ENCODE measurements at places on chromosomes 2 and 18.

GRCh38 chr18:48194591-48195181 lies 214.5 kb downstream of the ZBTB7C start:
- ATAC-seq: peak; percentile 45

DNA sequence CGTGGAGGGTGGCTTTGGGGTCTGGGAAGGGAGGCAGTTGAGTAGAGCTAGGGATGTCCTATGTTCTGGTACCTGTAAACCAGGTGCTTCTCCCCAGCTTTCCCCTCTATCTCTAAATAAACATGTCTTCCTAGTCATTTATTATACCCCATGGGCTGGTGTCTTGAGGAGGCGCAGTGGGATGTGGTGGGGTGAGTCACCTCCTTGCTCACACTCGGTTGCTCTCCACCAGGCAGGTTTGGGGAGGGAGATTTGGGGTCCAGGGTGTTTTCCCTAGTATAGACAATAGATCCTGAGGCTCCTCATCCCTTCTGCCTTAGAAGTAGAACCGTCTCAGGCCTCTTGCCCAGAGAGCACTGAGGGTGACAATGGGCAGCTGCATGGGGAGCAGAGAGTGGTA lies 5.1 kb downstream of the PSD4 start:
- no peak for ATAC-seq

DNA sequence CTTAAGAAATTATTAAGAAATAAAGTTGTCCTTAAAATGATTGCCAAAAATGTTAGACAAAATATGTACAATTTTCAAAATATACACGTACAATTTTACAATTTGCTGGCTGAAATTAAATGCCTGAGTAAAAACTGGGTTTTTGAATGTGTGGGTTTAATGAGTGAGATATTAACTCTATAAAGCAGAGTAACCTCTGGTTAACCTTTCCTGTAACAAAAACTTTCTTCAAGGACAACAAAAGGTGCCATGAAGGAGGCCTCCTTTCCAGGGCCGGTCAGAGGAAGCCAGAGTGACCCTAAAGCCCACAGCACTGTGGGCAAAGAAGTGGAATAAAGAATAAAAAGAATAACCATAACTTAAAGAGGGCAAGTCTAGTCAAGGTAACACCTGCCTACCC lies 16.5 kb upstream of the MAL start:
- no peak for ATAC-seq

DNA sequence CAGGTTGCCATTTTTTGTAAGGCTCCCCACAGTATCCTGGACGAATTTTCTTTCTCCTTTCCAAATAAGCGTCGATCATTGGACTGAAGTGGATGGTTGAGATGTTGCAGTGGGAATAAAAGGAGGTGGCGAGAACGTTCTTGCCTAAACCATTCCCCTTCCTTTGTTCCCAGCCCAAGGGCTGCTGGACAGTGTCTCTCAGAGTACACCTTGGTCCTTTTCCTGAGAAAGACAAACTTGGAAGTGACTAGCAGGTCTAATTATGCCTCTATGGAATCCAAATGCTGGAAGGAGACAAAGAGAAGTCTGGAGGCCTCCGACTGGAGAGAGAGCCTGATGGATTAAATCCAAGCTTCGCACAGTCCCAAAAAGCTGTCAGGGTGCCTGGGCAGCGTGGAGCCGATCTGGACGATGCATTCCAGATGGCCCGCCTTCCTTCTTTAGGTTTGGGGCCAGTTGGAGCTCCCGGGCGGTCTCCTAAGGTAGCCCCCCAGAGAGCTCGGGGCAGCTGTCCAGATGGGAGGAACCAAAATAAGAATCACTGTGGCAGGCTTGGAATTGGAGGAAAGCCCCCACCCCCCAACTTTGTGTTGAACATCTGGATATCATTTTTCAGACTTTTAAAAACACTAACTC lies 186.8 kb downstream of the TMEM247 start:
- no peak for ATAC-seq

DNA sequence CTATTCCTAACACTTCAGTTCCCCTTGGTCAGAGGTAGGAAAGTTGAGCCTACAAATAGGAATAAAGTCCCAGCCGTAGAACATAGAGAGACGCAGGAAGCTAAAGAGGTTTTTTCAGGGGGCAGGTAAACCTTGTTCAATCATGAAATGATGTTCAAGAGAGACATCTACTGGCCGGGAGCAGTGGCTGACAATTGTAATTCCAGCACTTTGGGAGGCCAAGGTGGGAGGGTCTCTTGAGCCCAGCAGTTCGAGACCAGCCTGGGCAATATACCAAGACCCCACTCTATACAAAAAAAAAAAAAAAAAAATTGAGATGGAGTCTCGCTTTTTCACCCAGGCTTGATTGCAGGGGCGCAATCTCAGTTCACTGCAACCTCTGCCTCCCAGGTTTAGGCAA lies 66.7 kb upstream of the DNAJC10 start:
- ATAC-seq: peak; percentile 72

- no peak for ATAC-seq
Measured at GRCh38 chr2:144630459-144631215, 110.7 kb upstream of the ZEB2 start.

- no peak for ATAC-seq
Measured at GRCh38 chr18:34631093-34631966, 78.8 kb upstream of the DTNA start.

- no peak for ATAC-seq
Measured at GRCh38 chr2:10109311-10109710, 13.2 kb upstream of the RRM2 start.

GRCh38 chr2:215784371-215784783 lies 229.0 kb downstream of the MREG start:
- no peak for ATAC-seq

DNA sequence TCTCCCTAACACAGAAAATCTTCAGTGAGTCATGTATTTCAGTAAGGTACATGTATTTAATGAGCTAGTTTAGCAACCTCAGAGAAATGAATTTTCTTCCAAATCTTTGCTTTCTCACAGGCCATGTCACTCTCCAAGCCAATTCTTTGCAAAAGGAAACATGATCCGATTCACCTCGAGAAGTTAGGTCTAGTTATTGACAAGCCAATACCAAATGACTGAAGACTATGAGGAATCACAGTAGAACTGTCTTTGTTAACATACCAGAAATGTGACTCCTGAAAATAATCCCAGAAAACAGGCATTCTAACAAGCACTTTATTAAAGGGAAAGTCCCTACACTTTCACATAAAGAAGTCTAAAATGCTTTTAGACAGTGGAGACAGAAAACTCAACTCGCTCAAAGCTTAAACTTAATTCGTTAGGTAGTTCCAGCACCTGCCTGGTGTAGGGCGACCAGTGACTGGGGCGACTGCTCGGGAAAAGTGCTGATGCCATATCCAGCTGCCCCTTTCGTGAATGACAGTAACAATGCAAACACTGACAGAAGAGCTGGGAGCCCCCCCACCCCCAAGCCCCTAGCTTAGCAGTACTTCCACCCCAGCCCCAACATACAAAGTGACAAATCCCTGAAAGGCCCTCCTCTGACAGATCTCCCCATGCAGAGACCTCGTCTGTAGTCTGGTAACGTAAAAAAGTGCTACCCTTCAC lies 1.8 kb downstream of the MEMO1 start:
- ATAC-seq: peak; percentile 1

- ATAC-seq: no peak
Measured at GRCh38 chr2:28395334-28396061, 2.8 kb downstream of the FOSL2 start.

DNA sequence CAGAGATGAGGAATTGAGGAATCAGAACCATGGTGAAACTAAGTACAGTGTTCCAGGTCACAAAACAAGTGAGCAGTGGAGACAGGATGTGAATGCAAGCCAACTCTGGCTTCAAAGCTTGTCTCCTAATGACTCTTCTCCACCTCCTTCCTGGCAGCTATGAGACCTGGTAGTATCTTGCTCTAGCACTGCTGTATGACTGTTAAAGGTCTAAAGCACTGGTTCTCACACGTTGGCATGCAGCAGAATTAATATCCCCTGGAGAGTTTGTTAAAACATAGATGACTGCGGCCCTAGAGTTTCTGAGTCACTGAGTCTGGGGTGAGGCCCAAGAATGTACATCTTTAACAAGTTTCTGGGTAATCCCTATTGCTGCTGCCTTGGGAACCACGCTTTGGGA lies 63.3 kb downstream of the SUCLG1 start:
- no peak for ATAC-seq

- no peak for ATAC-seq
Measured at GRCh38 chr2:149687052-149687427, 99.5 kb upstream of the MMADHC start.

DNA sequence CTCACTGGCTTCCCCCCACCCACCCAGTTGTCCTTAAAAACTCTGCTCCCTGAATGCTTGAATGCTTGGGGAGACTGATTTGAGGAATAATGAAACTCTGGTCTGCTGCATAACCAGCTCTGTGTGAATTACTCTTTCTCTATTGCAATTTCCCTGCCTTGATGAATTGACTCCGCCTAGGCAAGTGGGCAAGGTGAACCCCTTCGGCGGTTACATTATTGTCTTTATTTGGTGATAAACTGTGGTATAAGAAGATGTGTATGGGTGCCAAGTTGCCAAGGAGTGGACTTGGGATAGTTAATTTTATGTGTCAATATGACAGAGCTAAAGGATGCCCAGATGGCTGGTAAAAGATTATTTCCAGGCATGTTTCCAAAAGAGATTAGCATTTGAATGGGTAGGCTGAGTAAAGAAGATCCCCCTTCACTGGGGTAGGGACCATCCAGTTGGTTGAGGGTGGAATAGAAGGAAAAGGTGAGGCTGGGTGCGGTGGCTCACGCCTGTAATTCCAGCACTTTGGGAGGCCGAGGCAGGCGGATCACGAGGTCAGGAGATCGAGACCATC lies 98.5 kb upstream of the HAAO start:
- ATAC-seq: no peak

GRCh38 chr2:102001767-102002142 lies 10.0 kb downstream of the IL1R2 start:
- ATAC-seq: no peak

DNA sequence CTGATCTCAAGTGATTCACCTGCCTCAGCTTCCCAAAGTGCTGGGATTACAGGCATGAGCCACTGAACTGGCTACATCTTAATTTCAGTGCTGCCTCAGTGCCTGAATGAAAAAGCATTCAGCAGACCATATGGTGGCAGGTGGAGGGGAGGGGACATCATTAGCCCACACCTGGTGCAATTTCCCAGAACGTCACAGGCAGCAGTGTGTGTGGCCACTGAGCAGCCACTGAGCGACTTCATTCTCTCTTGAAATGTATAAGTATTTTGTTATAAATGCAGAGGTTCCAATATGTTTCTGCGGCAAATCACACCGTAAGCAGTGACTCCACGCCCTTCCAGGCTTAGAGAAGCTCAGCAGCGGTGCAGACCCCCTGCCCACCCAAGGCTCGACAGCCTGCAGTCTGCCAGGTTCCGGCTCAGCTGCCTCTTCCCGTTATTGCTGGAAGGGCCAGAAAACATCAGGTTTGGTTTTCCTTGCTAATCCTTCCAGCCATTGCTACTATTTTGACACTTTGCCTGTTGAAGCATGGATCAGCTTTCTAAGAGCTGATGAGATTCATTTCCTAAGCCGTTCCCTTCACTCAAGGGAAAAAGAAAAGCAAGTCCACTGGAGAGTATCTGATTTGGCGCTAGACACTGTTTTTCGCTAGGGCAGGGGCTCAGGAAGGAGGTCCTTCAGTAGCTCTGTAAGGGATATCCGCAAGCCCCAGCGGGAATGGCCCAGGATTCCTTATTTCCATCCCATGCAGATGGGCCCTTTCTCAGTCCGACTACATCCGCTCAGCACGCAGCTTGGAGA lies 250.7 kb downstream of the VAPA start:
- ATAC-seq: peak; percentile 21

DNA sequence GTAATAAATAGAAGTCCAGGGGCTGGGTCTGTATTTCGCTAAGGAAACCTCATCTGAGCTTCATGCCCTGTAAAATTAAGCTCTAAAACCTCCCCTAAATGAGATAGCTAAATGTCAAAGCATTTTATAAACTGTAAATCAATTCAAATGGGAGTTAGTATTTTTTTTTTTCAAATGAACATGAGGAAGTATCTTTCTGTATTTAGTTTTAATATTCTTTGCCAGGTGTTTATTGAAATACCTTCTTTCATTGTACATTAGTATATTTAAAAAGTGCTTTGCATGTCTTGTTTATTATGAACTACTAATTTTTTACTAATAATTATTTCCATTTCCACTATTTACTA lies 47.7 kb downstream of the ATIC start:
- ATAC-seq: no peak

DNA sequence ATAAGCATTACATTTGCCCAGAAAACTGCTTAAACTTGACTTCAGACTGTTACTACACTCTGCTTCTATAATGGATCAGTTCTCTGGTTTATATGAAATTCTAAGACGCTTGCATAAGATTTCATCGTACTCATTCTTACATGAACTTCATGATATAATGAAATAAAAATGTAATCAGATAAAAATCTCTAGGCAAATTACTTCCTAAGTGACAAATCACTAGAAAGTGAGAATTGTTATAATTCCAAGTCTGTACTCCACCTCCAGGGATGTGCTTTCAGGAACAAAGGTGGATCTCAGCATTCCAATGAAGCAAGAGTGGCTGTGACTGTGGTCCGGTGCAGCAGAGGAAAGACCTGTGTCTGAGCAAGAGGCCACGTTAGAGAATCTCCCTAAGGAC lies 226.2 kb downstream of the PIEZO2 start:
- no peak for ATAC-seq

- no peak for ATAC-seq
Measured at GRCh38 chr2:146678516-146678915, 1166.3 kb upstream of the ACVR2A start.

- peak; percentile 31 for ATAC-seq
Measured at GRCh38 chr2:74554820-74555531, 456 bp downstream of the DOK1 start.

DNA sequence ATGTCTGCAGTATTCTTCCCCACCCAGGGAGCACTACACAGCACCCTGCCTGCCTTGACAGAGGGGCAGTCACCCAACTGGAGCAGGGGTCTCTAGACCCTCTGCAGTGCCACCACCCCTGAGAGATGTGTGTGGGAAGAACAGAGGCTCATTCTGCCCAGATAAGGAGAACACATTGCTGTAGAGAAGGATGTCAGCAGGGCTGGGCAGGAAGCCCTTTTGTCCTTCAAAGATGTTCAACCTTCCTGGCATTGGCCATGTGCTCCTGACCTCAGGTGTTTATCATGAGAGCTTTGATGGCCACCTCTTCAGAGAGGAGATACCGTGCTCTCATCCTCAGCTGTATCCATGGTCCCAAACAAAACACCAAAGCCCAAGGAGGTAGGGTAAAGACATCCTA lies 4.6 kb upstream of the TEX51 start:
- ATAC-seq: no peak

DNA sequence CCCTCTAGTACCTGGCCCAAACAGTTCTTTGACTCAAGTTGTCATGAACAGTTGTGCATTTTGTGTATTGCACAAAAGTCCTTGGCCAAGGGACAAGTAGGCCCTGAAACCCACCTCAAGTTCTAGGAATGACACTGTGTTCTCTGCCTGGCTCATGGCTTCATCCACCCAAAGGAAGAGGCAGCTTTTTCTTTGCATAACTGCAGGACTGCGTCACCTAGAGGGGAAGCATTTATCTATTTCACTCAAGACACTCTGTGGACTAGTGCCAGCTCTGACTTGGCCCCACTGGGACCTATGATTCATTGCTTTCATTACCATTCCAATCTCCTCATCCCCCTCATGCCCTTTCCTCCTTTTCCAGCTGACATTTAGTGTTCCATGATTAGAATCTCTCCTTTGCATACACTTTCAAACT lies 119.3 kb upstream of the SIX2 start:
- ATAC-seq: peak; percentile 50
